Activated T-cell treated with anti-CD3 and anti-CD28 coated beads for 48 hours (primary cell): ENCODE measurements at places on chromosomes 16 and 17.
A peak's percentile ranks its signal among the peaks of the same experiment; 100 is the strongest.

GRCh38 chr17:40646791-40647623 lies 611 bp downstream of the SMARCE1 start:
- DNase-seq: no peak

- no peak for DNase-seq
Measured at GRCh38 chr17:42669977-42670788, 6.6 kb downstream of the PLEKHH3 start.

GRCh38 chr16:4373909-4374742 lies 2.5 kb downstream of the VASN start:
- DNase-seq: no peak

DNA sequence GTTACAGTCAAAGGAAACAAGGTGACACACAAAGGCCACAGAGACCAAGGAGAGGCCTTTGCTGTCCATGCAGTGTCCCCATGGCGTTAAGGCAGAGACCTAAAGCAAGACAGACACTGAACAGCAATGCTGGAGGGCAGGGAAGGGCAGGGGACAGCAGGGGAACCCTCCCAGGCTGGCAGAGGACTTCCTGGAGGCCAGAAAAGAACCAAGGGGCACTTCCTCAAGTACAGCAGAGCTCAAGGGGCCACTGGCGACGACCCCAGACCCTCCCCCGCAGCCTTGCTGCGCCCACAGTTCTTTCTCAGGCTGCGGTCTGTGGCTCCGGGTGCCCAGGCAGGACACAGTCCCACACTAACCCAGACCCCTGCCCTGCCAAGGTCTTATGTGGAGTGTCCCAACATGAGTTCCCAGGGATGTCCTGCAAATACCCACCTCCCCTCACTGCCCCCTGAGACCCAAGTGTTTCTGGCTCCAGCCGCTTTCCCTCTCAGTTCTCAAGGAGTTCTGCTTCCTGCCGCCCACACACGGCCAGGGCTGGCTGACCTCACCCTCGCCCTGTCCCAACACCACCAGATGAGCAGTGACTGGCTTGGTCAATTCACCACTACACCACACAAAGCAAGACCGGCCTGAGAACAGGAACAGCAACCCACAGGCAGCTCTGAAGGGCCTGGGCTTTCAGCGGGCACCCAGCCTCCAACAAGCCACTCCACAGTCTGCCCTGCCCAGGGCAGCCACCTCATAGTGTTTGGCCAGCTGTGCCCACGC lies 4.2 kb downstream of the CLCN7 start:
- no peak for DNase-seq

DNA sequence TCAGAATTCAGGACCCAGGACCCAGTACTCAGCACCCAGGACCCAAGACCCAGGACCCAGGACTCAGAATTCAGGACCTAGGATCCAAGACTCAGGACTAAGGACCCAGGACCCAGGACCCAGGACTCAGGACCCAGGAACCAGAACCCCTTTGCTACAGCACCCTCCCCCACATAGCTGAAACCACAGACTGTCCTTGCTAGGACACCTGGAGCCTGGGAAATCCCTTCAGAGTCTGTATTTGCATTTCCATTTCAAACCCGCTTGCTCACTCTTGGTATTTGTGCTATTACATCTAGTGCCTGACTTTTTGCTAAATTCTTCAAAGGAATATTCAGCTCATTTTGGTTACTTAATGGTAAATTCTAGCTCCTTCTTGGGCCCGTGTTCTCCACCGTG lies 275.8 kb upstream of the MAF start:
- no peak for DNase-seq

DNA sequence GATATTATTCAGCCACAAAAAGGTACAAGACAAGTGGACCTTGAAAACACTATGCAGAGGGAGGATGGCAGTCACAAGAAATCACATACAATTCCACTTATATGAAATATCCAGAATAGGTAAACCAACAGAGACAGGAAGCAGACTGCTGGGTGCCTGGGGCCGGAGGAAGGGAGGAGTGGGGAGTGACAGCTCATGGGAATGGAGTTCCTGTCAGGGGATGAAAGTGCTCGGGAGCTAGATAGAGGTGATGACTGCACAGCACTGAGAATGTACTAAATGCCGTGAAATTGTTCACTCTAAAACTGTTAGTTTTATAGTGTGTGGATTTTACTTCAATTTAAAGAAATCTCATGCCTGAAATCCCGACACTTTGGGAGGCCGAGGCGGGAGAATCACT lies 74.2 kb upstream of the MED9 start:
- no peak for DNase-seq

DNA sequence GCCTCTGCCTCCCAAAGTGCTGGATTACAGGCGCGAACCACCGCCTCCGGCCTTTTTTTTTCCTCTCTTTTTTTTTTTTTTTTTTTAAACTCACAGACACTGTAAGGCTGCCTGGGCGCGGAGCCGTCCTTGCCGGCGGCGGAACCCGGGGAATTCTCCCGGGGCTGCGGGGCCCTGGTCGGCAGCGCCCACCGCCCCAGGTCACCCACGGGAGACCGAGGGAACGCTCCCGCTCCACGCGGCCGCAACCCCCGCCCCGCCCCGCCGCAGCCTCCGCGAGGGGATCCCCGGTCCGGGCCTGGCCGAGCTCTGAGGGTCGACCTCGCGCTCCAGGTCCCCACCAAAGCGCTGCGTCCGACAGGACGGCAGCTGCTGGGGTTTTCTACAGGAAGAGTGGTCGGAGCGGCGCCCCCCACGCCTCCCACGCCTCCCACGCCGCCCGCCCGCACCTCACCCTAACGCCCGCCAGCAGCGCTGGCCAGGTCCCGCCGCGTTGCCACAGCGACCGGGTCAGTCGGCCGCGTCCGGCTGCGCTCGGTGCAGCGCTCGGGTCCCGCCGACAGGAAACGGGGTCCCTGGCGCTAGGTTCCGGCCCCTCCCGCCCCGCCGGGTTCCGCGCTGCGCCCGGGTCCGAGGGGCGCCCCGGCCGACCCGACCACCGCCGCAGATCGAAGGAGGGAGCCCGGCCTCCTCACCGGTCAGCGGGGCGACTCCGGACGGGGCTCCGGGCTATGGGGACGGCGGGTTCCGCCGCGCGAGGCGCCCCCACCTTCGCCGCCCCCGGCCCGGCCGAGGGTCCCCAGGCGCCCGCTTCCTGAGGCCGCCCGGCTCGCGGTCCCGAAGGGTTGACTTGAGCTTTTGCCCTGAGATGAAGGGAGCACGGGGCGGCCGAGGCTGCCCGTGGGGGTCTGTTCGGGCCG lies at the start of gene CCDC57:
CCDC57 (minus strand) TSS at position 512 of the 920 bp plus-strand sequence. CDS start 10,898 bp downstream, outside the sequence.
- DNase-seq: peak; percentile 76

GRCh38 chr16:89167425-89167941 lies 4.1 kb upstream of the CDH15 start:
- DNase-seq: peak; percentile 90

GRCh38 chr17:69457603-69458002 lies 43.1 kb downstream of the MAP2K6 start:
- DNase-seq: no peak

- no peak for DNase-seq
Measured at GRCh38 chr17:67452681-67453554, 75.8 kb downstream of the PITPNC1 start.

GRCh38 chr16:17780181-17780580 lies 309.4 kb upstream of the XYLT1 start:
- no peak for DNase-seq

GRCh38 chr16:79104567-79104966 lies 496.0 kb downstream of the MAF start:
- no peak for DNase-seq

- no peak for DNase-seq
Measured at GRCh38 chr17:47604598-47604927, 45.2 kb upstream of the KPNB1 start.

DNA sequence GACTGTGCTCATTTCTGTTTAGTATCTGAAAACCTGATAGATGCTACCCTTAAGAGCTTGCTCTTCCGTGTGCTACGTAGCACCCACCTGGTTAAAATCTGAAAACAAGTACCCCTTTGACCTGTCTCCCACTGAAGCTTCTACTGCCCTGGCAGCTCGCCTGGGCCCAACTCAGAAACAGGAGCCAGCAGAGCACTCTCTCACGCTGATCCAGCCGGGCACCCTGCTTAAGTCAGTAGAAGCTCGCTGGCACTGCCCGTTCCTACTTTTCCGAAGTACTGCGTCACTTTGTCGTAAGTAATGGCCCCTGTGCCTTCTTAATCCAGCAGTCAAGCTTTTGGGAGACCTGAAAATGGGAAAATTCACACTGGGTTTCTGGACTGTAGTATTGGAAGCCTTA lies 18.9 kb downstream of the NTAN1 start:
- DNase-seq: no peak
